ENCODE measurements at places on chromosomes 7 and 10. TPM values are rescaled to one million over a fixed set of nuclear protein-coding genes. Genes with fewer than 3 reads are reported as not detected.

The SUN3 gene
- not detected for total RNA-seq

The ABI1 gene
- total RNA-seq = 50.8 TPM

The ENTPD1 gene
- total RNA-seq = not detected

The CHAT gene
- total RNA-seq = not detected

The RADIL gene
- 2.7 TPM for total RNA-seq

The TMEM273 gene
- total RNA-seq = not detected

The ARHGAP12 gene
- 22.9 TPM for total RNA-seq

The LRRN3 gene
- 0.04 TPM for total RNA-seq

The TAS2R3 gene
- not detected for total RNA-seq

The ST7 gene
- 27.6 TPM for total RNA-seq

The ZNF804B gene
- total RNA-seq = not detected

The OR9A2 gene
- not detected for total RNA-seq

The TMEM209 gene
- 14.1 TPM for total RNA-seq

The EGR2 gene
- 0.33 TPM for total RNA-seq

The CUX1 gene
- 47.1 TPM for total RNA-seq

The TRIL gene
- not detected for total RNA-seq

The CYP26A1 gene
- 2.2 TPM for total RNA-seq

The C10orf105 gene
- not detected for total RNA-seq

The MYH16 gene
- total RNA-seq = 0.50 TPM

The UBN2 gene
- 2.3 TPM for total RNA-seq

The LIPM gene
- not detected for total RNA-seq

The PRTFDC1 gene
- total RNA-seq = 17.3 TPM

The RGR gene
- total RNA-seq = not detected

The PVRIG gene
- not detected for total RNA-seq

The HTR7 gene
- 0.13 TPM for total RNA-seq

The ANKRD7 gene
- total RNA-seq = 0.35 TPM

The GBX1 gene
- not detected for total RNA-seq

The SMO gene
- total RNA-seq = 13.6 TPM

The PCLO gene
- 0.82 TPM for total RNA-seq

The TRAPPC14 gene
- total RNA-seq = 9.6 TPM

The CALML5 gene
- not detected for total RNA-seq

The C7orf33 gene
- not detected for total RNA-seq

The PTF1A gene
- not detected for total RNA-seq

The NFE2L3 gene
- total RNA-seq = 9.5 TPM

The FBXL13 gene
- total RNA-seq = 0.41 TPM

The CHCHD1 gene
- total RNA-seq = 69.1 TPM

The SPDYE16 gene
- total RNA-seq = not detected

The SFRP5 gene
- total RNA-seq = 2.3 TPM

The CCDC3 gene
- 1.2 TPM for total RNA-seq

All from A549 treated with Mapracorat at 1 μM for 4 hours (cell line).